Activated T-helper 2 cell treated with anti-CD3 and anti-CD28 coated beads, Interferon-gamma antibody, Interleukin-2, Interleukin-4, amounts not matched to agents 10 μg/mL and 5 μg/mL and 100 μg/mL, durations not matched to agents 14 hours and 24 hours and 36 hours (primary cell): ENCODE measurements at places on chromosomes 12 and 14.

GRCh38 chr12:65603438-65604351 is 220.6 kb upstream of the HMGA2 start:
- DNase-seq = no peak

- no peak for DNase-seq
These were observed at the start of gene KERA for GRCh38 chr12:91057368-91058165. TSS of gene KERA (minus strand) at chr12:91058024. CDS start at chr12:91056281, 1,743 bp downstream.

GRCh38 chr12:46908936-46909635 is 83.3 kb upstream of the SLC38A4 start:
- no peak for DNase-seq

- peak; percentile 9 for DNase-seq
These were observed at the start of gene SLC8A3 for GRCh38 chr14:70188659-70189455. TSS of gene SLC8A3 (minus strand) at chr14:70188951. CDS start at chr14:70168422, 20,529 bp downstream.

DNA sequence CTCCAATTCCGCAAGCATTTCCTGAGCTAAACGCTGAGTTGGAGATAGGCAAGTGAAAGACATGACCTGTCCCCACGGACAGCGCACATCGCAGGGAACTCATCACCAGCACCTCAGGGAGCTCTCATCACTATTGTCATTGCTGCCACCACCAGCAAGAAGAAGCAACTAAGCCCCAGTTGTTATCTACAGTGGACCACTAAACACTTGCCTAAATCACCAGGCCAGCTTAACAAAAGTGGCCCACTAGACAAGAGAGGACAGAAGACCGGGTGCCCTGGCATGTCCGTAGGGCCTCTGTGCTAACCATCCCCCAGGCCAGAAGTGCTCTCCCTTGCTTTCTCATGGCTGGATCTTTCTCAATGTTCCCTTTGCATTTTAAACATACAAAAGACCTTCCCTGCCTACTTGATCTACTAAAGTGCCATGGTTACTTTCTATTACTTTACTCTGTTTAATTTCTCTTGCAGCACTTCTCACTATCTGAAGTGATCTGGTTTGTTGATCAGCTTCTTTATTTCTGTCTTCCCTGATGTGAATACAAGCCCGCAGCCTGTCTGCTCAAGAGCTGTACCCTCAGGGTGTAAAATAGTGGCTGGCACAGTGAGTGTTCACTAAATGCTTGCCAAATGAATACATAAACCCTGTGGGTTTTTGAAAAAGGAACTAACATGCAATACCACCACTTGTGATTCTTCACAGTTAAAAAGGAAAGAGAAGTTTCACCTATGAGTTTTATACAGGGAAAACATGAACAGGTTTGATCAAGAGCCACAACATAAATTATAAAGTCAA is 60.9 kb upstream of the RFLNA start:
- no peak for DNase-seq

- no peak for DNase-seq
These were observed 108.3 kb downstream of the IGF1 start for GRCh38 chr12:102372087-102372486.

DNA sequence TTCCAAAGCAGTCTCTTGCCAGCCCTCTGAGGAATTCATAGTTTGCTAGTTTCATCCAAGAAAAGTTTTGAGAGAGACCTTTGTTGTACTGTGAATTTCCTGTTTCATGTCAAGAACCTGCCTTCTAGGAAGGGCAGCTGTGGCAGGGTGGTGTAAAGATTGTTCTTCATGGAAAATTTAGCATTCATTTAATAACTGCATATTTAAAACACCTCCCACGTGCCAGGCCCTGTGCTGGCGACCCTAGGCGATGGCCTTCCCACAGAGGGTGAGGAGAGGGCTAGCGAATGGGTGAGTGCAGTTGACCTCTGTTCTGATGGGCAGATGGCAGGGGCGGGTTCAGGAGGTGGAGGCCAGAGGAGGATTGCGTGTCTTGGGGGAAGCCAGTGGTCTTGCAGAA is 43.2 kb downstream of the MLXIP start:
- DNase-seq = no peak

DNA sequence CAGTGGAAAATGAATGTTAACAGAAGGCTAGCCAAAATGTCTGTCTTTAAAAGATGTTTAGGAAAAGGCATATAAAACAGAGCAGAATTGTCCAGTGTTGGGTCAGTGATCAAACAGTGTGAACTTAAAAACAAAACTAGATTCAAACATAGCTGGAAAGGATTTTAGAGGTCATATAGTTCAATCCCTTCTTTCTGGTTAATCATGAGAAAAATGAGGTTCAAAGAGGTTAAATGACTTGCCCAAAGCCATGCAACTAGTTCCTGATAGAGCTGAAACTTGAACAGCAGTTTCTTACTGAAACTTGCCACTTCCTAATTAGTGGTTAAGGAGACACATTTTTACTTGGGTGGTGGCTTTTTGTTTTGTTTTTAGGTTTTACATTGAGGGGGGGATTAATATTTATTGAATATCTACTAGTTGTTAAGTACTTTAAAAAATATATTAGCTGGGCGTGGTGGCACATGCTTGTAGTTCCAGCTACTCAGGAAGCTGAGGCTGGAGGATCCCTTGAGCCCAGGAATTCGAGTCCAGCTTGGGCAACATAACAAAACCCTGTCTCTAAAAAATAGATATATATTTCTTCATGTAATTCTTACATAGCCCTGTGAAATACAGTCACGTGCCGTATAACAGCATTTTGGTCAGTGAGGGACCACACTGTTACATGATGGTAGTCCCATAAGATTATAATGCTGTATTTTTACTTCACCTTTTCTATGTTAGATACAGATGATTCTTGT is 20.4 kb downstream of the ACVR1B start:
- no peak for DNase-seq

GRCh38 chr12:115213538-115214016 is 529.6 kb upstream of the TBX3 start:
- DNase-seq = no peak

- DNase-seq = no peak
These were observed 1.6 kb downstream of the MLEC start for GRCh38 chr12:120688527-120689071.

GRCh38 chr14:72576258-72576657 is 317.6 kb downstream of the DPF3 start:
- no peak for DNase-seq

DNA sequence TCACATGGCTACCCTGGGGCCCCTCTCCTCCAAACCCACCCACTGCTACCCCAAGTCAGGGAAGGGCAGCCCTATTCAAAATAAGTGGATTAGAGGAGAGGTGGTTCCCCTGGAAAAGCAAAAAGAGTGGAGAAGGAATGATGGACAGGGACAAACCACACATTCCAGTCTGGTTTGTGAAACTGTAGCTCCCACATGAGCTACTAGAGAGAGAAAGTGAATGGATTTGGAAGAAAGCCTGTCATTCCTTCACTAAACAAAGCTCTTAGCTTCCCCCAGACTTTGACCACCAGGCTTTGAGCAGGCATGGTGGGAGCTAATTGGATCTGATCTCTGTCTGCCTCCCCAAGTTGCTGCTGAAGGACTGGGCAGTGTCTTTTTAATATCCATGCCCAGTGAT is 28.0 kb downstream of the CCDC63 start:
- DNase-seq = no peak

DNA sequence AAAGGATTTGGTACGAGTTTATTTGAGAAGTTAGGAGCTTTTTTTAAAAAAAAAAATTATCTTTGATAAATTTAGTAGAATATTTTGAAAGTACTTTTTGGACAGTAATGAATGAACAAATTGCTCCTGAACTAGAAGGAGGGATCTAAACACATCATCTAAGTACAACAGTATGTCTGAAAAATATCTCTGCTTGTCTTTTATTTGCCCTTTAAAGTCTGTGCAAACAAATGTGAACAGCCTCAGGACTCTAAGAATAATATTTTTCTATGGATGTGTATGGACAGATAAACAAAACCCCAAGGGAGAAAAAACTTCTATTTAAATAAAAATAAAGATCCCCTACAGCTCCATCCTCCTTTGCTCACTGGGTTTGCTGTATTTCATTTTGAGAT is 19.5 kb downstream of the FBXL14 start:
- DNase-seq = no peak

DNA sequence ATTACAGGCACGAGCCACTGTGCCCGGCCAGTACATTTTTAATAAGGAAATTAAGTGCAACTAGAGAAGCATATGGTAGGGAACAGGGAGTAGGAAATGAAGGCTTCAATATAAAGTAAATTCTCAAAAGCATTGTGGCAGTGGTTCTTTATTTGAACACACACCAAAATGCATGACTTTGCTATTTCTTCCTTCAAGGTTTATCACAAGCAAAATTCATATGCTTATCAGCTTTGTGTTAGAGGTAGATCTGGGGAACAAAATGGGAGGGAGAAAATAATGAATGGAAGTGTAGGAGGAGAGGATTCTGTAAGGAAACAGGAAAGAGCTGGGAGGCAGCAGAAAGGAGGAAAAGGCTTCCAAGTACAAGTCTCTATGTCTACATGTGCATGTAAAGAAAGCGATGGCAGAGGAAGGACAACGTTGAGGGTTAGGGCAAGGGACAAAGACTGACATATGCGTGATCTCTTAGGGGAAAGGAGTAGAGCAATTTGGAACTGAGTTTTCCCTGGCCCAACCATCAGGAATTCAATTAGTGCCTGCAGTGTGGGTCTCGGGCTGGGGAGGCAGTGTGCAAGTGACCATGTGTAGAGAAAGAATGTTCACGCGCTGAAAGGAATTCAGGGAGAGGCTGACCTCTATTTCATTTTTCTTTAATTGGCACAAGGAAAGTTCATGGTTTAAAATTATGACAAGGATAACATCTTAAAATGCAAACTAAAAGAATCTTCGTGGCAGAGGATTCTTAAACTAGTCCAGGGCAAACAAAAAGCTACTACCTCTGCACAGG is 22.9 kb upstream of the RASSF8 start:
- no peak for DNase-seq

GRCh38 chr12:93784339-93785086 is 107.3 kb downstream of the CRADD start:
- peak; percentile 26 for DNase-seq

DNA sequence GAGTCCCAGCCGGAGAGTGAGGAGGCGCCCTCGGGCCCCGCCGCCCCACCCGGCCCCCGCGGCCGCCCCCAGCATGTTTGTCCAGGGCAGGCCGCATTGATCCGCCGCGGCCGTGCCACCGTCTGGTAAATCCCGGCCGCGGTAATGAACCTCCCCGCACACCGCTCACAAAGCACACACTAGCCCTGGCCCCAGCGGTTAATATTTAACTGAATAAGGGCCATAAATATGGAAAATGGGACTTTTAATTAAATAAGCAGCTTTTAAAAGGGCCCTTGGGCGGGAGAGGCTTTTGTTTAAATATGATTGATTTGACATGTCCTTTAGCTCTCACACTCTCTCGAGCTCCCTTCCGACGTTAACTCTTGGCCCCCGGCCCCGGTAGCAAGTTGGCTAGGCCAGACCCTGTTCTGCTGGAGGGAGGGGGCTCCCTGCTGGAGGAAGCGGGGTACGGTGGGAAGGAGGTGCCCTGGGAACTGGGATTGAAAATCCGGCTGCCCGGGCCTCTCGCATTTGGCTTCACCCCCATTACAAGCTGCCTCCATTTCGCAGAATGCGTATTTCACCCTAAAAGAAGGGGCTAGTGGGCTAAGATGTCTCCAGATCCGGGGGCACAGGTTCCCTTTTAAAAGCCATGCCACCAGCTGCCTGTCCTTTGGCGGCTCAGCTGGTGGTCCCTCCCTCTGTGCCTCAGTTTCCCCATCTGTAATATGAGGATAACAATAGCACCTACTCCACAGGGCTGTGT is 199.8 kb downstream of the RBM19 start:
- no peak for DNase-seq

GRCh38 chr12:105466231-105466900 is 135.9 kb downstream of the C12orf75 start:
- DNase-seq = no peak

GRCh38 chr12:57135527-57136326 is 7.4 kb downstream of the LRP1 start:
- no peak for DNase-seq

DNA sequence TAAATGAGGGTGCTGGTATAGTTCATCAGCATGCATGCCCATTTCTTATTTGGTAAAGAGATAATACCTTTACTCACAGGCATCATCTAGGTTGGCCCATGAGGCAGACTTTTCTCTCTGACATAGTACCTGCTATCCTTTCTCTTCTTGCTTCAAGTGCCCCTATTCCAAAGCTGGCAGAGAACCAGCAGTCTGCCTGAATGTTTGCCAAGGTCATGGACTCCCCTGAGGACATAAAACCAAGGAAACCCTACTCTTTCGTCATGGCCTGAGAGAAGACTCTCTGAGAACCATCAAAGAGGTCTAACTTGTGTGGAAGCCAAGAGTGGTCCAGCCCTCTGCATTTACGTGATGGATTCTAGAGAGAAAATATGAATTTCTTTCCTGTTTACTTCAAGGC is 11.9 kb downstream of the PPP1R36 start:
- no peak for DNase-seq

- DNase-seq = no peak
These were observed 200.3 kb downstream of the KTN1 start for GRCh38 chr14:55780156-55780946.

GRCh38 chr14:49754570-49755097 is 13.3 kb upstream of the KLHDC2 start:
- DNase-seq = no peak

- no peak for DNase-seq
These were observed 892.9 kb downstream of the DIO2 start for GRCh38 chr14:79318371-79318770.

- no peak for DNase-seq
These were observed 1.6 kb downstream of the LRRC74A start for GRCh38 chr14:76827696-76828296.

GRCh38 chr14:24857277-24857676 is 192.7 kb downstream of the STXBP6 start:
- DNase-seq = no peak

GRCh38 chr12:12016284-12017100 is 54.2 kb upstream of the BCL2L14 start:
- no peak for DNase-seq

DNA sequence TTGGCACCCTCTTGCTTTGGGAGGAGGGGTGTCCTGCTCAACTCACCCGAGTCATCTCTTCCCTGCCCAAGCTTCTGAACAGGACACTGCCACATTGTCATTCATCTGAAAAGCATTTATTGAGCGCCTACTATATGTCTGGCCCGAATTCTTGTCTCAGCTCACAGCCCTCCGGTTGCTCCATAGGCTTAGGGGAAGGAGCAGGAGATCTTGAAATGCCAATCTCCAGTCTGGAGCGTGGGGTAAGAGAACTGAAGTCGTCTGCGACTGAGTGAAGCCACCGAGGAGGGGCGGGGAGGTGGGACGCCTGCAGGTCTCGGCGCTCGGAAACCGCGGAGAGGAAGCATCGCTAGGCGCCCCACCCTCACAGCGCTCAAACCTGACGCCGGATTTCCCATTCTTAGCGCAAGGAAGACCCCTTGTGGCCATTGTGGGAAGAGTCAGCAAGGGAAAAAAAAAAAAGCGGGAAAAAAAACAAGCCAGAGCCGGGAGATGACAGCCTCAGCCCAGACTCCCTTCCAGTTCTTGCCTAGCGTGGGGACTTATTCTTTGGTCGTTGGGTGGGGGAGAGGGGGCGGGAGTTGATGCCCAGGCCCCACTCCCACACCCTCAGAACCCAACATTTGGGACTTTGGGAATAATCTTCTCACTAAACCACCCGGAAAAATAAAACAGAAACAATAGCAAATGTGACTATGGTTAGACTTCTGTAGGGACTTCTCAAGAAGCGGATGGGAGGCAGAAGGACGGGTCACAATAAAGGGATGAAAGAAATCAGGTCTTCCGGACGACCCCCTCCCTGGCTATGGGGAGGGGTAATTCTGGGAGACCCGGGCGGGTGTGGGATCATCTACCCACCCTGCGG is 28.2 kb upstream of the SMUG1 start:
- peak; percentile 75 for DNase-seq
